Germinal center (tissue), 1 donor: ENCODE measurements at places on chromosomes 7 and 10.

- DNase-seq, result no peak
These were observed 3.7 kb upstream of the MAPK8 start for GRCh38 chr10:48302515-48303476.

DNA sequence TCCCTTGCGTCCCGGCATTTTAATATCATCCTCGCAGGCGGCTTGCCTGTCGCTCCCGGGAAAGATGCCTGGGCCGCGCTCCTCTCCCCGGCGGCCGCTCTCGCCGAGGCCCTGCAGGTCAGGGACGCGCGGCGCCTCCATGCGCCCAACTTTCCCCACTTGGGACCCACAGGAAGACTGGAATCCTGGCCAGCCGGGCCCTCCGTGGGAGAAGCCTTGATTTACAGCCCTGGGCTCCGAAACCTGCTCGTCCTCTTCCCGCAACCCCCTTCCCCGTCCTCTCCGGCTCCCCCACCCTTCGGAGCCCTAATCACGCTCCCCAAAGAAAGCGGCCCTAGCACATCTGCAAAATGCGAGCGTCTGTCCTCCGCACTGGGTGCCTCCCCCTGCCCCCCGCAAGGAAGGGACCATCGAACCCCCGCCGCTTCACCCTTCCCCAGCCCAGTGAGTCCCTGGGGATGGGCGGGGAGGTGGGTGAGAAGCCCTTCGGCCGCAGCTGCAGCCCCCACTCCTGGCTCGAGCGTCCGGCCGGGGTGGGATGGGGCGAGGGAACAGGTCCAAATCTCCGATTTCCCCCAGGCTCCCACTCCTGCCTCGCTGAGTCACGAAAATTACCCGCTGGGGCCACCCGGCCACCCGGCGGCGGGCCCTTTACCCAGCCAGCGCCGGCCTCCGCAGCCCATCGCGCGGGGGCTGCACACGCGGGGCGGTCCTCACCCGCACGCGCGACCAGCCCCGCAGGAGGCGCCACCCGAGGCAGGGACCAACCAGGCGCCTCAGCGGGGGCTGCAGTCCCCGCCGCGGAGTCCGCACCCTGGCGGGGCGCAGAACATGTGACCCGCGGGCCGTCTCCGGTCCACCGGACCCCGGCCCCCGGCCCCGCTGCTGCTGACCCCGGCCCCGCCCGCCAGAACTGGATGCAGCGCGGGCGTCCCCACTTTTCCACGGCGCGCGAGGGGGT, 695 bp downstream of the HSPA12A start:
- DNase-seq, result no peak

GRCh38 chr7:139701908-139702307, 75.9 kb downstream of the HIPK2 start:
- DNase-seq, result no peak

DNA sequence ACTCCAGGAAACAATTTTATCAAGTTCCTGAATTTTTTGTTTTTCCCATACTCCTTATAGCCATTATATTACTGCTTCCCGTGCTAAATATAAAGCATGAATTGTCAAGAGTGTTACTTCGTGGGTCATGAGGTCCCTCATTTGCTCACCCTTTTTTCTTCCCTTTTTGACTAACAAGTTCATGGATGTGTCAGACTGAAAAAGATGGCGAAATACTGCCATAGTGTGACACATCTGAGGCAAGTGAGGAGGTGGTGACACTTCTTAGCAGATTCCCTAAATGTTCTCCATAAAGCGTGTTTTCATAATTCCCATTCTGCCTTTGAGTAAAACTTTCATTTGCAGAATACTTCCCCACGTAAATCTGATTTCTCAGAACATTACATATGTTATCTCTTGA, 269.6 kb upstream of the FZD1 start:
- DNase-seq, result no peak

GRCh38 chr7:151503902-151504714, 15.6 kb downstream of the RHEB start:
- DNase-seq, result no peak

- no peak for DNase-seq
These were observed 95.2 kb upstream of the GNA12 start for GRCh38 chr7:2939193-2939885.

DNA sequence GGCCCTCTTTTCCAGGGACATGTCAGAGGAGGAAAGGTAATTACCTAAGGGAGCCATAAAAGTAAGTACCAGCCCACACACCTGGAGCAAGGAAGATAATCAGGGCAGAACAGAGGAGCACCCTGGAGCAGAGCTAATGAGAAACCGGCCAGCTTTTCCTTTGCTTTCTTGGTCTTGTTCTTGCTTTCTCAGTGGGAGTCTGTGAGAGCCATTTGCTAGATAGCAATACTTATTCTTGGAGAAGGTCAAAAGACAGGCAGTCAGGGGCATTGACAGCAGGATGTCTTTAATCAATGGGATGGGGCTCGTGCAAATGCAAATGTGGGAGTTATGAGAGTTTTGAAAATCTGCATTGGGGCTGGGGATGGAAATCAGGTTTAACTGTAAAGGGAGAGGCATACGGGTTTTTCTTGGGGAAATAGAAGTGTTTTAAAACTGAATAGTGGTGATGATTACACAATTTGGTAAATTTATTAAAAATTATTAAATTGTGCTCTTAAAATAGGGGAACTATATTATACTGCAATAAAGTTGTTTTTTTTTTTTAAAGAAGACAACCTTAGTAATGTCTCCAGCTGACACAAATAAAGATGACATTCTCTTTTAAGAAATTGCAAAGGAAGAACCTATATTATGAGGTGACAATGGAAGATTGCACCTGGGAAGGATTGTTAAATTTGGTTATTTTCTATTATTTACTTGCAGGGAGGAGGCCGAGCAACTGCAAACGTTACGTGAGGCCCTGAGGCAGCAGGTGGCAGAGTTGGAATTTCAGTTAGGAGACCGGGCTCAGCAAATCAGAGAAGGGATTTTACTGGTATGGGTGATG, 35.6 kb upstream of the PPP1R17 start:
- no peak for DNase-seq

DNA sequence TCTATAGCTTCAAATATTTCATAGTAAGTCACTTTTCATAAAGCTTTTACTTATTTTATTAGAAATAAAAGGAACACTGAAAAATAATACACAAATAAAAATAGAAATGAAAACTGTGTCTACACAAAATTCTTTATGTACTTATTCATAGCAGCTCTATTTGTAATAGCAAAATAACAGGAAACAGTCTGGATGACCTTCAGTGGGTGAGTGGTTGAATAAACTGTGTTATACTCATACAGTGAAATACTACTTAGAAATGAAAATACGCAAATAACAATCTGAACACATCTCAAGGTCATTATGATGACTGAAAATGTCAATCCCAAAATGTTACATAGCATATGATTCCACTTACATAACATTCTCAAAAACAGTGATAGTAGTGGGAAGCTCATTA, 138.7 kb upstream of the PCLO start:
- no peak for DNase-seq

DNA sequence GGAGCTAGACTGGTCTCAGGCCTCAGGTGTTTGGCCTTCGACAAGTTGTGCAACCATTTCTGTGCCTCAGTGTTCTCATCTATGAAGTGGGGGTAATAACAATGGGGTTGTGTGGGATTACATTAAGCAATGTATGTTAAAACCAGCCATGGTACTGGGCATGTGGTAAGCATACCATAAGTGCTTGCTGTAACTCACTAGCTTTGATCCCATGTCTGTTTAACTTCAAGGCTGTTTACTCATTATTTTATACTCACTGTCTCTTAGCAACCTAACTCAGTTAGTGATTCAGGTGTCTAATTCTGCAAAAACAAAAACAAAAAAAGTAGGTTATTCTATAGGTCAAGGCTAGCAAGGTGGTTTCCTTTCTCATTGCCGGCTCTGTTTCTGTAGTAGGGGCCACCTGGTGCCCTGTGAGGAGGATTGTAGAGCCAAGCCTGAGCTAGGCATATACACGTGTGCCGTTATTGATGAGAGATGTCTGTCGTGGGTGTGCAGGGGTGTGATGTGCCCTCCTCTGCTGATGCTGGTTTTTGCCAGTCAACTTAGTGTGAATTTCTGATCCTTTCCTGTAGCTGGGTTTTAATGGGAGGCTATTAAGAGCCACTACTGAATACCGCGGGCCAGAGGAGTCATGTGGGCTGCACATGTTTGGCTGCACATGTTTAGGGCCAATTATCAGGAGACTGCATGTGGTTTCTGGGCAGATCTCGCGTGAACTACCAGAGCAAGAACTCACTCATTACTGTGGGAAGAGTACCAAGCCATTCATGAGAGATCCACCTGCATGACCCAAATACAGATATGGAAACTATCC, 56.2 kb downstream of the EEPD1 start:
- DNase-seq, result no peak

DNA sequence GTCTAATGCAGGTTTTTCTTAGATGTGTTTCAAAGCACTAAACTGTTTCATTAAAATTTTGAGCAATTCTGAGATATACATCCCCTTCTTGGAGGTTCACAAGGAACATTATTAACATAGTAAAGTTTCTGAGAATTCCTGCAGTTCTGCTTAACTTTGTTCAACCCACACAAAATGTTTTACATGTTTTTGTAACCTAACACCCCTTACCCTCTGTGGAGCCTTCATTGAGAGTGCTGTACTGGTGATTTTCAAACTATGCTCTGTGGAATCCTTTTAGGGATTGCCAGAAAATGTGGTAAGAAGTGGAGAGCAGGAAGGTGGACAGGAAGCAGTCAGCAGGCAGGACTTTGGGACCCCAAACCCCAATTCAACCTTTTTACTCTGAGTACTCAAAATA, 53.6 kb upstream of the ABCB5 start:
- DNase-seq, result no peak

- DNase-seq, result no peak
These were observed 1.2 kb downstream of the SFRP4 start for GRCh38 chr7:37915438-37915837.

DNA sequence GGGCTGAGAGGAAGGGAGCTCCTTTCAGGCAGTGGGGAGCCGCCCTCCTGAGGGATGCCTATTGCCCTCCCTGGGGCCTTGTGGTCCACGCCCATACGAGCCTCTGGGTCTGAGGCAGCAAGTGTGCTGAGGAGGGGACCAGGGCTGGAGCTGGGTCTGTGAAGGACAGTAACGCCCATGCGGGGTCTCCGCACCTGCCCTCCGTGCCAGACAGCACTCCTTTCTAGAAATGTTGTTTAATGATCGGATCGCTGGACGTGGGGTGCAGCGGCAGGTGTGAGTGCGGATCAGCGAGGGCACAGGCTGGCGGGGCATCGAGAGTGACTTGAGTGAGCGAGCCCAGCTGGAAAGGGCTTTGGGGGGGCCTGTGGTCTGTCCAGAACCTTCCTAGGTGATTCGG, 70.1 kb downstream of the ELFN1 start:
- DNase-seq, result no peak

DNA sequence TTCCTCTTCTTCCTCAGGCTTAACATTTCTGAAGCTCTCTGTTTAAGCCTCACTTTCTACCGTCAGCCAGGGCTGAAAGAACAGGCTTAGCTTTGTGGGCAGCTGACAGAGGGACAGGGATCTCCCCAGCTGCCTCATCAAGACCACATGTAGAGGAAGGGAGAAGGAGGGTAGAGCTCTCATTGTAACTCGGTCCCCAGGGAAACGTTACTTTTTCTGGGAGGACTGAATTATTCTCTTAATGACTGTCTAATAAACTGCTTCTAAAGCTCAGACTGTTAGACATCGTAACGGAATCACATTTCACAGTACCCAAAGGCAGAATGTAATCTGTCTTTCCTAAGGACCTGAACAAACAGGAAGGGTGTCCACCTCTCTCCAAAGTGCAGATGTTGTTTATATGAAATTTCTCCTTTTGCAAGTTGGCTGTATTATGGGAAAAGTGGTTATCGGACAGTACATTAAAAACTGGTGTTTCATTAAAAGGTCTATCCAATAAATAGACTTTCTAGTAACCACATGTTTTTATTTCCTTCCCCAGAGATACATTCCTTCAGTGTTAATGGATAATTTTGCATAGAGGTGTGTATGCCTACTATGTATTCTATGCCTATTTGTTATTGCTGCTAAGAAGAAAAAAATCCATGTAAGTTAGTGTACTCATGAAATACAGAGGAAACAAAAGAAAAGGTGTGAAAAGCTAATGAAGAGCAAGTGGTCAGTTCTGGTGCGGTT, 144.2 kb downstream of the CTTNBP2 start:
- DNase-seq, result no peak
